Posterior cingulate gyrus (tissue), 11 donors: ENCODE measurements at places on chromosomes 11 and 22.

GRCh38 chr22:27801616-27802345 lies at the start of gene MN1:
TSS of gene MN1 (minus strand) at chr22:27801756. CDS start at chr22:27800543, 1,213 bp downstream.
- peak; percentile 64 for DNase-seq

DNA sequence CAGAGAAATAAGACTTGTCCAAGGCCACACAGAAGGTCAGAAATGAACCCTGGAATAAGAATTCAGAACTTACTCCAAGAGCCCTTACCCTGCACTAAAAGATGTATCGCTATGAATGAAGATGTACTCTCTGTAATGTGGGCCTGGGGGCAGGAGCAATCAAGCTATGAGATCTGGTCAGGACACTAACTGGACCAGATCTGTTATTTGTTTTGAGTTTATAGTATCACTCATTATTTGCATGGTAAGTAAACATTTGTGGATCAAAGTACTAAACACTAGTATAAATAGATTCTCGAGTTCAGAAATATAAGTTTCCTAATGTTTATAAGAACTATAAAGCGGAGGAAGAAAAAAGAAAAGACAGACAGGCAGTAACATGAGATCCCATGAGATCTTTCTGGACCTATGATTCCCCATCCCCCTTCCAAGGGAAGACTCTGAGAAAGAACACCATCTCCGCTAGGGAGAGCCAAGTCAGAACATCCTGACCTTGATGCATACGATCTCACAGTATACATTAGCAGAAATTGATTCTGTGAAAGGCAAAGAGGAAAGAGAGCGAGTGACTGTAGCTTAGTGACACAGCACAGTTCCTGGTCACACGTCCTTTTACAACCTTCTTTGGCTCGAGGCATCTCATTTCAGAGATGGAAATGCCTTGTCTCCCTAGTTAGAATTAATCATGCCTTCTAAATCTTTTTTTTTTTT lies 71.2 kb downstream of the USP35 start:
- DNase-seq: no peak

DNA sequence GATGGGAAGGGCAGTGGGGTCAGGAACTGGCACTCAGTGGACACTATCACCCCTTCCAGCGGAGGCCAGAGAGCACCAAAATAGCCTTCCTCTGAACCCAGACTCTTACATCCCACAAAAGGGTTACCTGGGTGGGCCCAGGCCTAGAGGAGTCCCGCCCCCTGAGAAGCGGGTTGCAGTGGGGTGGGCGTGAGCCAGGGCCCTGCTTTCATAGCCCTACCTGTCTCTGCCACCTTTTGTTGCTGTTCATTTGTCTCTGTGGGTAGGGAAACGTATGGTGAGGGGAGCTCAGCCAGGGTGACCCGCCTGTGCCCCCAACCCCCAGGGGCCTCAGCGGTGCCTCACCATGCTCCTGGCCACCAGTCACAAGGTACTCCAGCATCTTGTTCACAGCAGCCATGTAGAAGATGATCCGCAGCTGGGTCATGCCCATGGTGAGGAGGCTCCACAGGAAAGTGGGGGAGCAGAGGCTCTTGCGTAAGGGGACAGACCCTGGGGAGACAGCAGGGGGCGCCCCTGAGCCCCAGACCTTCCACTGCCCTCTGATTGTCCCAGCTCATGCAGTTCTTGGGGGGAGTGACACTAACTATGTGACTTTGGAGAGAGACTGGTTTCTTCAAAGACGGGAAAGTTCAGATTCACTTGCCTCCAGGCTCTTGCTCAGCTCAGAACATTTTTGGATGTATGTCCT lies 24.0 kb downstream of the SLC43A1 start:
- no peak for DNase-seq

DNA sequence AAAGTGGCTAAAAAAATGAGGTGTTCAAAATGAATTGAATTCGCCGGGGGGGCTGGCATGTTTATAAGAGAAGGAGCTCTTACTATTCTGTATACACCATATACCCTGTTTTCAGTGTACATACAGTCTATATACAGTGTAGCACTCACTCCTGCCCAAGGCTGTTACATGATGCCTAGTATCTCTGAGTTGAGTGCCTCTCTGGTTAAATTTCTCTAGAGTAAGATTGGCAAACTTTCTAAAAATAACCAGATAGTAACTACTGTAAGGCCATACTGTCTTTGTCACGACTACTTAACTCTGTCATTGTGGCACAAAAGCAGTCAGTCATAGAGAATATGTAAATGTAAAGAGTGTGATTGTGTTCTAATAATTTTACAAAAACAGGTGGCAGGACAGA lies 58.1 kb downstream of the PHF21A start:
- DNase-seq: no peak

- no peak for DNase-seq
Observed at GRCh38 chr11:76259299-76259908, 53.1 kb upstream of the WNT11 start.

GRCh38 chr11:93986716-93987115 lies 34.4 kb upstream of the HEPHL1 start:
- DNase-seq: no peak

- no peak for DNase-seq
Observed at GRCh38 chr11:44304091-44305025, 5.6 kb downstream of the ALX4 start.

DNA sequence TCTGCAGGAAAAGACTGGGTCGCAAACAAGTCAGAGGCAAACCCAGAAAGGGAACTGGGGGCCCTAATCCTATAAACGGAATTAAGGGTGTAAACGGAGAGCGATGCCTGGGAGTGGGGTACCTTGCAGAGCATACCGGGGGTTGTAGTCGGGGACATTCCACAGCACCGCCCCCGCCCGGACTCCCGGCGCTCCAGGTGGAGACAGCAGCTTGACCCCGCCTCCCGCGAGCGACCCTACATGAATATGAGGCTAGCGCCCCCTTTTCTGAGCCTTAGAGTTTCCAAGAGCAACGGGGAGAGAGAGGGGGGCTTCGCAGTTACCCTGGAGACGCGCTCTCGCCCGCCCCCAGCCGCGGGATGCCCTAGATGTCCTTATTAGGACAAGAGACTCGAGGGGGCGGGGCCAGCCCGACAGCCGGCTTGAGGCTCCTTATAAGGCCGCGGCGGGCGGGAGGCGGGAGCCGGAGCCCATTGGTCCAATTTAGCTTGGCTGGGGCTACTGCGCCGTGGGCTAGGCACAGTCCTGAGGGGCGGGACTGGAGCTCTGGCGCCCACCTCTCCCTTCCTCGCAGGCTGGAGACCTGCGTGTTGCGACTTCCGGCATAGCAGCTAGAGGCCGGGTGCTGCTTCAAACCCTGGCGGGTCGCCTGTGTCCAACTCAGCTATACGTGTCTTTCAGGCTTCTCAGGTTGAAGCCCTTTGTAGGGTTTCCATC lies 980 bp upstream of the MUS81 start:
- DNase-seq: peak; percentile 100

DNA sequence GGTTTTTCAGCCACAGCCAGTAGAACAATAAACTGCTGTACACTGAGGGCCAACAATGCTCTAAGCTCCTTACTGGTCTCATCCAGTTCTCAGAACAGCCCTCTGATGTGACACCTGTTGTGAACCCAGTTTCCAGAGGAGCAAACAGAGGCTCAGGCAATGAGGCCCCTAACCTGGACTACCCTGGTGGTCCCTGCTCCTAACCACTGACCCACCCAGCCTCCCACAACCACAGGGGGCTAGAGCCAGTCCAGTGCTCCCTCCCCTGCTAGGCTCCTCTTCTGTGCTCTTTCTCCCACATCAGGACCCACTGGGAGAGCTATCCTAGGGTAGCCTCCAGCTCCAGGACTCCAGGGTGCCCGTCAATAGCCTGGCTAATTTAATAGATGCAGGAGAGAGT lies 4.1 kb upstream of the SMARCB1 start:
- DNase-seq: peak; percentile 17

DNA sequence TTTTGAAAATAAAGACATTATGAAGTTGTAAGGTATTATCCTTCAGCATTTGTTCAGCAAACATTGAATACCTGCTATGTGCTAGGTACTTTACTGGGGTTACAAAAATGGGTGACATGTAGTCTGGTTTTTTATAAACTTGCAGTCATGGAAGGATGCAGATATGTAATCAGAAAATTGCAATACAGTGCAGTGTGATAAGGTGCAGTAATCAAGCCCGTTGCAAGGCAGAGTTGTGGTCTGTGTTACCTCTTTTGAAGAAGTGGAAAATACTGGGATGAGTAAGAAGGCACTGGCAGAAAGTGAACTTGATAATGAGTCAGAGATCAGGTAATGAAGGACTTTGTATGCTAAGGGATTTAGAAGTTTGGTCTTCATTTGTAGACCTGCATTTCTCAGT lies 8.1 kb downstream of the FBXO7 start:
- DNase-seq: no peak

- DNase-seq: no peak
Observed at GRCh38 chr22:27986459-27986858, 67.4 kb upstream of the PITPNB start.
